ENCODE measurements at places on chromosomes 6 and 20. TPM values are rescaled to one million over a fixed set of nuclear protein-coding genes. Genes with fewer than 3 reads are reported as not detected.

DNA sequence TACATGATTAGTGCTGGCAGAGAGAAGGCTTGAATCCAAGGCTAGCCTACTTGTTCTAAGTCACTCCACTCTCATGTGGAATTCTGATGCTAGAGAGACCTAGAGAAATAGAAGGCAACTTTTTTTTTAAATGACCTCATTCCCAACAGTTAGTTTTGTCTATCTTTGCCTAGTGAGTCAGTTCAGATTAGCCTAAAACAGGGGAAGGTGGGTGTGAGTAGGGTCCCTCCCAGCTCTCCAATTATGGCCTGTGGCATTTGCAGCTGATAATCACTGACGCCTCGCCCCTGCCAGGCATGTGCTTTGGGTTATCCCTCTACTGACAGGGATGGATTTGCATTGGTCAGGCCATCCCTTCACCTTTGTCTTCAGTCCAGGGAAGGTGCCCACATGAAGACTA, 13.6 kb downstream of the TXLNB start:
- DNase-seq, result no peak

- no peak for DNase-seq
Observed at GRCh38 chr6:144384427-144384826, 99.3 kb downstream of the UTRN start.

MYLK2 gene
- 0.08 TPM for total RNA-seq

- no peak for DNase-seq
Observed at GRCh38 chr20:42779216-42779615, 410.5 kb downstream of the PTPRT start.

DNA sequence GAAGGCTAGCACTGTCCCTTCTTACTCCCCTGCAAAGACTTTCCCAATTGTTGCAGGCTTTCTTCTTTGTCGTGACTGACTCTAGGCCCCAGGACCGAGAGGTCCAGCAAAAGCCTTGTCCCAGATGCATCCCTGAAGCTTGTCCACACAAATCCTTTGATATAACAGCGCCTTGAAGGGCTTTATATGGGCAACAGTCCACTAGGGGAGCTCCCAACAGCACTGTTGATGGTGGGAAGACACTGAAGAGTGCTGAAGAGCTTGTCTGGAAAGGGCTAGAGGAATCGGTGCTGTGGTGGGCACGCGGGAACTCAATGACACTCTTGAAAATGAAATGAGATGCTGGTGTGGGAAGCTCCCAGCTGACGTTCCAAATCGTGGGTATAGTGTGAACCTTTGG, 316.1 kb upstream of the CDH4 start:
- no peak for DNase-seq

KIF25 gene
- total RNA-seq, result 0.27 TPM

DNA sequence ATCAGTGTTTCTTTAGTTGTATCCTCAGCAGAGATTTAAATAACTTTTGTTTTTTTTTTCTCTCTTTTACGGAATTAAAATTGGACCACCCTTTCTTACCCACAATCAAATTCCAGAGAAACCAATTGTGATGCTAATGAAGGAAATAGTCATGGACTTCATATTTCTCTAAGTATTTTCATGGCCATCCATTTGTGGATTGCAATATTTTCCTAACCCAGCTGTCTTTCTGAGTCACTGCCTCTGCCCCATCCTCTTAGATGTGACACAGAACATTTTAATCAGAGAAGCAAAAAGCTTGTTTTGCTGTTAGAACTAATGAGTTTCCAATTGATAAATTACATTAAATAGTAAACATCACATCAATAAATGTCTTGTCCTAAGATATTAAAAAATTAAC, 405.5 kb upstream of the ADGRB3 start:
- DNase-seq, result no peak

LY6G5C gene
- 2.5 TPM for total RNA-seq

ELOVL5 gene
- total RNA-seq, result 21.8 TPM

TAP1 gene
- total RNA-seq, result 73.5 TPM

PKHD1 gene
- 0.12 TPM for total RNA-seq

LBP gene
- total RNA-seq, result not detected

GRCh38 chr6:108736832-108737231, 111.4 kb upstream of the ARMC2 start:
- DNase-seq, result no peak

DNA sequence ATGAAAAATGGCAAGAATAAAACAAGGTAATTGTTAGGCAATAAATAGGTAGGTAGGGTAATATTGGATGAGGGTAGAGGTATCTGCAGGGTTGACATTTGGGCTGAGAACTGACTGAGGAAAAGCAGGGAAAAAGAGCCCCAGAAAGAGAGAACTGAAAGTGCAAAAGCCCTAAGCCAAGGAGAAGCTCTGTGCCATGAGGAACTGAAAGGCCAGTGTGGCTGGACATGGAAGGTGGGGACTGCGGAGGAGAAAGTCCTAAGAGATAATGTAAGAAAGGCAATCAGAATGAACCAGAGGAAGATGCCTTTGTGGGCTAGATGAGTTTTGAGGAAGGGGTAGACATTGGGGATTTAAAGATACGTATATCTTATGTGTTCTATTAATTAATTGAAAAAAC, 9.9 kb upstream of the HIVEP2 start:
- no peak for DNase-seq

DNA sequence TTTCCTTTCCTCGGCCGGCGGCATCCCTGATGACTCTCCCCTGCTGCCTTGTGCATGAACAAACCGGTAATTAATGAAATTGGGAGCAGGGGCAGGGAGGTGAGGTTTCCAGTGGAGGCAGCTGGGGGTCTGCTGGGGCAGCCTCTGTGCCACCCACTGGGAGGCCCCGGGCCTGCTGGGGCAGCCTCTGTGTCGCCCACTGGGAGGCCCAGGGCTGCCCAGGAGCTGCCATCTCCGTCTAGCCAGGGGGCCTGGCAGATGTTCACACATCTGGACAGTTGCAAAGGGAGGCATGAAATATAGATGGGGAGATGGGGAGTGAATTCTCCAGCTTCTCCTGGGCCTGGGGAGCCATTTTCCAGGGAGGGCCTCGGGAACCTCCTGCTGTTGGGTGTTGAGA, 33.8 kb downstream of the TOX2 start:
- DNase-seq, result no peak

MUC22 gene
- not detected for total RNA-seq

CCDC170 gene
- 0.67 TPM for total RNA-seq

ARFGEF3 gene
- 24.8 TPM for total RNA-seq

DNA sequence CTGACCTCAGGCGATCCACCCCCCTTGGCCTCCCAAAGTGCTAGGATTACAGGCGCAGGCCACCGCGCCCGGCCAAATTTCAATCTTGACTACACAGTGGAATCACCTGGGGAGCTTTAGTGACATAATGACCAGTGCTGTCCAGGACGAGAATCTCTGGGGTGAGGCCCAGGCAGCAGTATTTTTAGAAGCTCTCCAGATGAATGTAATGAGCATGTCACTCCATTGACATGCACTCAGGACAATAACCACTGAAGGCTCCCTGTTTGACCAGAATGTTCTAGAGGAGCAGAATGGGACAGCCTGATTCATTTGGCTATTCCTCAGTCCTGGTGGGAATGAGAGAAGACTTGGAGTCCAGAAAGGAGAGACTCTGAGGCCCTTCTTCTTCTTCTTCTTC, 39.2 kb downstream of the SRSF3 start:
- DNase-seq, result no peak

GRCh38 chr6:160132776-160133338, 11.2 kb downstream of the SLC22A1 start:
- DNase-seq, result no peak

PACRG gene
- 0.70 TPM for total RNA-seq

DNA sequence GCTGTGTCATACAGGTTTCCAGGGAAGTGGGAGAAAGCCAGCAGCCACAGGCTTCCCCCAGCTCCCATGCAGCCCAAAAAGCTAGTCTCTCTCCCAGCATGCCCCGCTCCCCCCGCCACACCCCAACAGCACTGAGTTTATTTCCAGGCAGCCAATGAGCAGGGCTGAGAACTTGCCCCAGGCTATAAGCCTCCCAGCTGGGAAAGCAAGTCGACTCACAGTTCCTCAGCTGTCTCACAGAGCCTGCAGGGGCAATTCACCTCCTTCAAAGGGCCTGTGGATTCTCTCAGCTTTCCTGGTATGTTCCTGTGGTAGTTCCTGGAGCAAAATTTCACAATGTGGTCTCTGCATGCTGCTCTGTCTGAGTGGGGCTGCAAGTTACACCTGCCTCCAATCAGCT, 34.2 kb downstream of the PAX1 start:
- DNase-seq, result no peak

- no peak for DNase-seq
Observed at GRCh38 chr20:44023515-44024371, 109.1 kb downstream of the TOX2 start.

GRCh38 chr6:37050045-37050853, 44.8 kb downstream of the FGD2 start:
- peak; percentile 73 for DNase-seq

GRCh38 chr6:49384904-49385303, 78.1 kb downstream of the MMUT start:
- no peak for DNase-seq

DNA sequence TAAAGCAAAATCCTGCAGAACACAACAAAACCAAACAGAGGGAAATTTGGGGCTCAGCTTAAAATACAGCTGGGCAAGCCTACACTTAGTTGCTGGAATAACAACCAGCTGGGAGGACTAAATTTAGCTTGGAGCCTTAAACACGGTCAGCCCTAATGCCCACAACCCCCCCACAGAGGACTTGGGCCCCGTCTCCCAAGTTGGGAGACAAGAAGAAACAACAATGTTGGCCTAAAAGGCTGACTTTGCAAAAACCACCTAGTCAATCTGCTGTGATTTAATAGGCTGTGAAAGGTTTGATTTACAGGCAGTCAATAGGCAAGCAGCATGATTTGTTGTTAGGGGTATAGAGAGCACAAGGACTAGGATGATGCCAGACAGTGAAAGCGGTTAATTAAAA, 40.3 kb upstream of the ARMC2 start:
- no peak for DNase-seq

BMP2 gene
- total RNA-seq, result 60.4 TPM

AIF1 gene
- total RNA-seq, result 5.2 TPM

SPEF1 gene
- 0.14 TPM for total RNA-seq

GINM1 gene
- total RNA-seq, result 39.4 TPM

DNA sequence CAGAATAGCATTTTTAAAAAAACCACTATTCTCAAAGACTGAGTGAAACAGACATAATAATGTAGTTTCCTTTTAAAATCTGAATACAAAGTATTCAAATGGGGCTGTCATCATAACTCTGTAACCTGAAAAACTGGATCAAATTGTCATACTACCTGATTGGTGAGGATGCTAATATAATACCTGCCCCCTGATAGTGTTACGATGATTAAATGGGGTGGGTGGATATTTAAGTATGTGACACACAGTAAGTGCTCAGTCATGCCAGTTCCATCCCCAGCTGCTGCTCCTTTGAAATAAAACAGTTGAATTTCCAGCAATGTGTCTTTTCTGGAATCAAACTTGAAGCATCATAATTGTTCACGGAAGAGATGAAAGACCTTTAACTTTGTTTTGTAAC, 8.9 kb downstream of the HTR1B start:
- DNase-seq, result no peak

- no peak for DNase-seq
Observed at GRCh38 chr20:57221916-57222630, 44.4 kb downstream of the BMP7 start.

- DNase-seq, result no peak
Observed at GRCh38 chr20:8631271-8631670, 437.6 kb upstream of the PLCB4 start.

SLC44A4 gene
- total RNA-seq, result 988 TPM

- peak; percentile 54 for DNase-seq
Observed at GRCh38 chr6:106997392-106998158, 23.0 kb upstream of the CD24 start.

NRM gene
- total RNA-seq, result 4.6 TPM

GRCh38 chr6:1872649-1873131, 263.0 kb downstream of the FOXC1 start:
- no peak for DNase-seq

- no peak for DNase-seq
Observed at GRCh38 chr20:8213270-8213669, 81.2 kb downstream of the PLCB1 start.

F13A1 gene
- 56.8 TPM for total RNA-seq

DNA sequence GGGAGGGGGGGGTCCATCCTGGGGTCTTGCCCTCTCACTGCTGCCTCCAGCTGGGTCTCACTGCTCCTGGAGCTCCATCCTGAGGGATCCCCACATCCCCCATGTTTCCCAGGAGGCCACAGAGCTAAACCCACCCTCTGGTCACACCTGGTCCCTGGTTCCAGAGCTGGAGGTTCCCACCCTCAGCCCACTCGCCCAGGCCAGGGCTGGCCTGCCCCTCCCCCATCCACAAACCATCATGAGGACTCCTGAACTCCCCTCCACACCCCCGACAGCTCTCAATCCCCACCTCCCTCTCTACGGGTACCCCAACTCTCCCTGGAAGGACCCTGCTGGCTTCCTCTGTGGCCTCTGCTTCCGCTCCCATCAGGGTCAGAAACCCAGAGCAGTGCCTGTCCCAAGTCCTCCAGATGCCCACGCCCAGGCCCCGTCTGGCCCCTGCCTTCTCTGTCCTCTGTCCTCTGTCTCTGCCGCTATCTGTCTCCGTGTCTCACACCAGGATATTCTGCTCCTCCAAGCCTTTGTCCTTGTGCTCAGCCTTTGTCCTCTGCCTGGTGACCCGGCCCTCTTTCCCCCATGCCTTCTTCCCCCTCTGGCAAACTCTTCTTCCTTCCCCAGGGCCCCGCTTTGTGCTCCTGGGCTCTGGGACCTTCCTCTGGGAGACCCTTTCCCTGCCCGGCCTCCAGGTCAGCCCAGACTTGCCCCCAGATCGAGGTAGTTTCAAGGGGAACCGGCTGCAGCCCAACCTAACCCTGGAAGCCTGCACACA, 74.0 kb downstream of the SRC start:
- DNase-seq, result no peak

DNA sequence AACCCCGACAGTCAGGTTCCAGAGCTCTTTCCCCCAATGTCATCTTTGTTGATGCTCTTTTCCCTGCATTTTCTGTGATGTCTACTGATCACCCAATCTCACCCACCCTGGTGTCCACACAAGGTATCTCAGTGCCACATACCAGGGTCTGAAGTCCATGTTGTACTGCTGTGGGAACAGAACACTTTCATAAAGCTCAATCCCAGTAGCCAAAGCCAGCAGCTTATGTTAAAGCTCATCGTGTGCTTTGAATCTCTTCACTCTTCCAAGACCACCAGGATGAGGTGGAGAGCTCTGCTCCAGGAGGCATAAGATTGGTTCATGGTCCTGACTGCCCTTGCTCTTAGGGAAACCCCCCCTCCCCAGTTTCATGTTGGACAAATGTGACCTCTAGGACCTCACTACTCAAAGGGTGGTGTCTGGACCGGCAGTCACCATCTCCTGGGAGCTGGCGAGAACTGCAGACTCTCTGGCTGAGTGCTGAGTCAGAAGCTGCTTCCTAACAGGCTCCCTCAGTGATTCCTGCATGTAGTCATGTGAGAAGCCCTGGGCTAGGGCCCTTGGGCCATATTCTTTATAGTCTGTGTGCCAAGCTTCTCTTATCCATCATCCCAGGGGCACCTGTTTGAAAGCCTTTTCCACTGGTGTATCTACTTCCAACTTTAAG, 13.4 kb upstream of the CPNE5 start:
- DNase-seq, result no peak

DNA sequence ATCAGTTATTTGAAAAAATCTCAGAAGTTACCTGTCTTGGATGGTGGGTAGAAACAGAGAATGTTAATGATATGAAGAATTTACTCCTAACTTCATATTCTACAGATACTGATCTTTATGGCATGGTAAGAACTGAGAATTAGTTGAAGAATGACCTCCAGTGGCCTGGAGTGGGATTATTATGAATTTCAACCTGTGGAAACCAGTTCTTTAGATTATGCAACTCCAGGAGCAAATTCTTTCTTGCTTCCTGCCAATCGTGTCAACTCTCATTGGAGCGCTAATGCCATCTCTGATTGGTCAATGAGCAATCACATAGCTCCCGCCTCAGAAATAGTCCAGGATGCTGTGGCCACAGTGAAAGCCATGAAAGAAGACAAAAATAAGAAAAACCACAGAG, 40.6 kb downstream of the LYRM2 start:
- DNase-seq, result no peak

Data from left colon (tissue), 2 donors.